A549 treated with RU486 at 1 μM for 4 hours (cell line): ENCODE measurements at places on chromosomes 7 and 10. TPM values are rescaled to one million over a fixed set of nuclear protein-coding genes. Genes with fewer than 3 reads are reported as not detected.

Gene NAT16
- total RNA-seq, result 0.06 to 0.15 TPM (median 0.14 TPM) in 5 replicates

Gene OPN1SW
- not detected in 5 replicates for total RNA-seq

Gene TMEM196
- total RNA-seq, result not detected in 5 replicates

Gene ADARB2
- not detected in 5 replicates for total RNA-seq

Gene GPRIN2
- 22.4 to 40.2 TPM (median 29.9 TPM) in 5 replicates for total RNA-seq

Gene STK31
- total RNA-seq, result 0.48 to 1.2 TPM (median 0.89 TPM) in 5 replicates

Gene PLXNA4
- total RNA-seq, result 1.2 to 1.7 TPM (median 1.6 TPM) in 5 replicates

Gene SP4
- 0.91 to 1.2 TPM (median 1.1 TPM) in 5 replicates for total RNA-seq

Gene HACD1
- total RNA-seq, result 40.3 to 62.4 TPM (median 57.9 TPM) in 5 replicates

Gene WBP1L
- total RNA-seq, result 19.0 to 27.7 TPM (median 25.7 TPM) in 5 replicates

Gene SFTPA1
- not detected in 5 replicates for total RNA-seq

Gene TAS2R5
- 0.26 to 0.72 TPM (median 0.38 TPM) in 5 replicates for total RNA-seq

Gene UTF1
- 0.08 to 0.16 TPM (median 0.16 TPM) in 3 of 5 replicates, not detected in the others for total RNA-seq

Gene ADAM8
- total RNA-seq, result 1.3 to 4.3 TPM (median 3.7 TPM) in 5 replicates

Gene TMEM213
- total RNA-seq, result not detected in 5 replicates

Gene UBE2D1
- 6.8 to 25.6 TPM (median 22.5 TPM) in 5 replicates for total RNA-seq
